Stimulated activated CD8-positive, alpha-beta memory T cell treated with anti-CD3 and anti-CD28 coated beads, Interleukin-4, amount 100 ng/mL, for 4 hours (primary cell): ENCODE measurements at places on chromosomes 7 and 10.

GRCh38 chr7:92765725-92766124 lies 70.6 kb downstream of the CDK6 start:
- DNase-seq = no peak

DNA sequence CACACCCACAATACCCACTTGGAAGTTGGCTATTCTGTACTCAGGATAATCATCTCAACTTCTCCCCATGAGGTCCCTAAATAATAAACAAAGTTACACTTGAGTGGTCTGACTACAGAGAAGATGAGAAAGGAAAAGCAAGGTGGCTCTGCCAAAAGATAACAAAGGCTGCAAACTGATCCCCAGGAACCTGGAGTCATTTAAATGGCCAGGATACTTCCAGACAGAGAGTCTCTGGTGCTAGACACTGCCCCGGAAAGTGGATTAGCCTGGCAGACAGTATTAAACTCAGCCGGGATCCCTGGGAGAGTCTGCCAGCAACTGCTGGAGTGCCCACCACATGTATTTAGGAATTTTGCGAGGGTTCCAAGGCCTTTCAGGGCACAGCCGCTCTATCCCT lies 93.7 kb downstream of the DGKI start:
- no peak for DNase-seq

DNA sequence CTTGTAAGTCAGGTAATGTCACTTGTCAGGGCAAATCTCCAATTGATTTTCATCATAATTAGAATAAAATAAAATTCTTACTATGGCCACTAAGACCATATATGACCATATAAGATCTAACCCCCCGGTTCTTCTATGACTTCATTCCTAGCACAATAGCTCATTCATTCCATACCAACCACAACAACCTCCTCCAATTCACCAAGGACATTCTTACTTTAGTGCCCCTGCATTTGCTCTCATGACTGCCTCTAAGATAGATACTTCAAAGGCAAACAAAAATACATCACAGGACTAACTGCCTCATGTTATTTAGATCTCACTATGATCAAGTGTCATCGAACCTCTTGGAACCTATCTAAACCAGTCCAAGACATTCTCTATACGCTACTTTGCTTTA lies 90.8 kb downstream of the SNX13 start:
- no peak for DNase-seq

GRCh38 chr7:35985126-35985754 lies 167.8 kb upstream of the EEPD1 start:
- peak; percentile 47 for DNase-seq

DNA sequence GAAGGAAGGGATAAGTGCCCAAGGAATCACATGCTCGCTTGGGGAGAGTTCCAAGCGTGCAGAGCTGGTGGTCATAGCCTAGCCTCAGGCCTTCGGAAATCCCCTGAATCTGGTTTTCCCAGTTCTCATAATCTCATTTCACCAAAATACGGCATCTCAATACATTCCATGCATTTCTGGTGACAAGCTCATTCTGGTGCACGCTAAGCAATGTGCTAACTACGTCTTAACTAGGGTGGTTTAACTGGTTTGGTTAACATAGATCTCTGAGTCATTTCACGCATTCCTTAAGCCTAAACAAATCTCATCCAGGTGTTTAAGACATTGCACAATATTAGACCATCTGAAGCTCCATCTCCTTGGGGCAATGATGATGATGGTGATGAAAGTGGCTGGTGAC lies 72.9 kb upstream of the STEAP1B start:
- no peak for DNase-seq

DNA sequence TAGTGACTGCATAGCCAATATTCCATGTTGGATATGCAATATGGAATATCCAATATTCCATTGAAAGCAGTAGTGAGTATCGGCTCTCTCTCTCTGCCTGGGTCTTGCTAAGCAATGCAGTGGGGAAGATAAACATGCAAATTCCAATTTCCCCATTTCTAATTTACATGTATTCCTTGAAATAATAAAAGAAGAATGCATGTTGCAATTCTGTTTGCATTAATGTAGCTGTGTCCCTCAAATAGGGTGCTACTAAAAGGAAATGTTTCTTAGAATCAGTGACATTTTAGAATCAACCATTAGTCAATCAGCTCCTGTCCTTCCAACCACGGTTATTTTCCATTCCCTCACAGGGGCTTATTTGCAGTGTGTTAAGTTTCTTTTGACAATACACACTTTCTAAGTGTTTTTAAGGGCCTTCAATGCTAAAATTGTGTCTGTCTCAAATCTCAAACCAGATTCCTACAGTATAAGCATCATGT lies 46.7 kb downstream of the AFAP1L2 start:
- no peak for DNase-seq

DNA sequence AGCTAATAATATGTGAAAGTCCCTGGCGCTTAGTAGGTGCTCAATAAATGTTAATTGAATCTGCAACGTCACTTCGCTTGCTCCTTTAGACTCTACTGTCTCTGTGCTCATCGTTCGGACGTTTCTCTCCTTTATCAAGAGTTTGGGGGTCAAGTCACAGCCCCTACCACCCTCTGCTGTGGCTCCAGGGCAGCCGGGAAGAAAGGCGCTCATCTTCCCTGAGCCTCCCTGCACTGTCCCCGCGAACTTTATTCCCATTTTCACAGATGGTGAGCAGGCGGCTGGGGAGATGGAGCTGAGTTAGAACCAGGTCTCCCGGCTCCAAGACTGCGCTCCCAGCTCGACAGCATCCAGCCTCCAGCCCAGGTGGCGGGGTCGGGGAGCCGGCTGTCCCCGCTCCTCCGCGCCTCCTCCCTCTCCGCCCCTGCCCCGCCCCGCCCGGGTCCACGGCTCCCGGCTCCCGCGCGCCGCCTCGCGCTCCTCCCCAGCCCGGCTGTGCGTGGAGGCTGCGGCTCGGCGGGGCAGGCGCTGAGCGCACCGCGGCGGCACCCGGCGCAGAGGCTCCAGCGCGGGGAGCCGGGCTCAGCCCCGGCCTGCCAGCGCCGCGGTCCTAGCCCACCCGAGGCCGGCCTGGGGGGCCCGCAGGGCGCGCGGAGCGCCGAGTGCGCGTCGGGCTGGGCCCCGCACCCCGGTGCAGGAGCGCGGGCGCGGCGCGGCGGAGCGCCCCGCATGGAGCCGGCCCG lies at the start of gene CLEC2L:
Gene CLEC2L, plus strand, starts transcription at position 487 of the 743 bp plus-strand sequence. Its CDS starts 243 bp downstream, at position 730.
- DNase-seq = no peak

DNA sequence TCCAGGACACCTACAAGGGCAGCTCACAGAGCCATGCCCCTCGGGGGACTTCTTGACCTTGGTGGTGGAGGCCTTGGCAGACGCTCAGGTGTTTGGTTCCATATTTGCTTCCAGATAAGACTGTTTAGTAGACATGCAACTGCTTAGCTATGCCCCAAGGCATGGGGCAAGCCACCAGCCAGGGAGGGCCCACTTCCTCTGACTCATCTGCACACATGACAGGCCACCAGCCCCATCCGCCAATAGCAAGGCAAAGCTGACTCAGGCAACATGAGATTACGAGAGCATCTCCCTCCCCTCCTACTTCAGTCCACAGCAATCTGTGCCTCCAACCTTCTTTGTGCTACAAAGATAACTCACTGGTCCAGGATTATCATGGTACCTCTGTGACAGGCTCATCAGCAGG lies 54.9 kb downstream of the KCNMA1 start:
- no peak for DNase-seq

GRCh38 chr10:131567279-131568162 lies 256.0 kb upstream of the TCERG1L start:
- no peak for DNase-seq

GRCh38 chr10:108735380-108735779 lies 1187.9 kb downstream of the XPNPEP1 start:
- no peak for DNase-seq

- DNase-seq = no peak
These were observed 13.2 kb downstream of the ALKBH4 start for GRCh38 chr7:102451371-102452054.

- DNase-seq = no peak
These were observed 894.4 kb downstream of the KCNMA1 start for GRCh38 chr10:76743169-76743568.

DNA sequence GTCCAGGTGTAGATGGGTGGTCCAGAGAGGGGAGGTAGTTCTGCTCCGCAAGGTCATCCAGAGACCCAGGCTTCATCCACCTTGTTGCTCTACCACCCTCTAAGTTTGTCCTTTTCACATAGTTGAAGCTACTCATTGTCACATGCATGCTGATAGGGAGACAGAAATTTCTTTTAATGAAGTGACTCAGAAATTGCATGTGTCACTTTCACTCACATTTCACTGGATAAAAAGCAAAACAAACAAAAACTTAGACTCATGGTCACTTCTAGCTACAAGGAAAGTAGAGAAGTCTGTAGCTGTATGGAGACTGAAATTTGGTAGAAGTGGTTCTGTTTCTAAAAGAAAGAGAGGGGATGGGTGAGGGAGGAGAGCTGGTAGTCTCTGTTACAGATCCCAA lies 161.9 kb downstream of the SORCS3 start:
- DNase-seq = no peak

- no peak for DNase-seq
These were observed 261.9 kb downstream of the MAD1L1 start for GRCh38 chr7:1970895-1971294.

DNA sequence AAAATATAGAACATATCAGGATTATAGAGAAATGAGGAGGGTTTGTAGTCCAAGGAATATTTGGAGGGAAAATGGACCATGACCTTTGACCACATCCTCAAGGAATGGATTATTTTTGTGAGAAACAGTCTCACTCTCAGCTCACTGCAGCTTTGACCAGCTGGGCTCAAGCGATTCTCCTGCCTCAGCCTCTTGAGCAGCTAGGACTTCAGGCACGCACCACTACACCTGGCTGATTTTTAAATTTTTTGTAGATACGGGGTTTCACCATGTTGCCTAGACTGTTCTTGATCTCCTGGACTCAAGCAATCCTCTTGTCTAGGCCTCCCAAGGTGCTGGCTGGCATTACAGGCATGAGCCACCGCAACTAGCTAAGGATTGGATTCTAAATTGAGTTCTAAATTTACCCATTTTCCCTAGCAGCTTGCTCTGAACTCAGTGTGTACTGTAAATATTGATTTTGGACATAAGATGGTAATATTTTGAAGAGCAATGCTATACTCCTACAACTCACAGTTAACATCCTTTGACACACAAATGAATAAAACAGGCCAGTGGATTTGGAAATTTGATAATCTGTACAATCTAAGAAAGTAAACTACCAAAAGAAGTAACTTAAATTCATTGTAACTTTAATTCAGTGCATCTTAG lies 73.8 kb downstream of the TET1 start:
- no peak for DNase-seq

- no peak for DNase-seq
These were observed 30.6 kb downstream of the IQCE start for GRCh38 chr7:2589341-2589740.

DNA sequence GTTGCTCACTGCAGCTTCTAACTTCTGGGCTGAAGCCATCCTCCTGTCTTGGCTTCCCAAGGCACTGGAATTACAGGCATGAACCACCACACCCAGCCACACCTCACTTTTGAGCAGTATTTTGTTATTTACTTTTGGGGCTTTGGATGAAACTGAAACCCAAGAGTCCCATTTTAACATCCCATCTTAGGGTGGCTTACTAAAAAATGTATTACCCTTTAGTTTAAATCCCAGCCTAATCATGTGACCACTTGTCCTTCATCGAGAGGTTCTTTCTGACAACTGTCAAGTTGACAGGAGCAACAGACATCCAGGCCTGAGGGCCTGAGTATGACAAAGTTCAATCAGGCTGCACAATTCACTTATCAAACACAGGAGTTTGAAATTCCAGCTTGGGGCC lies 33.6 kb downstream of the C10orf67 start:
- no peak for DNase-seq

DNA sequence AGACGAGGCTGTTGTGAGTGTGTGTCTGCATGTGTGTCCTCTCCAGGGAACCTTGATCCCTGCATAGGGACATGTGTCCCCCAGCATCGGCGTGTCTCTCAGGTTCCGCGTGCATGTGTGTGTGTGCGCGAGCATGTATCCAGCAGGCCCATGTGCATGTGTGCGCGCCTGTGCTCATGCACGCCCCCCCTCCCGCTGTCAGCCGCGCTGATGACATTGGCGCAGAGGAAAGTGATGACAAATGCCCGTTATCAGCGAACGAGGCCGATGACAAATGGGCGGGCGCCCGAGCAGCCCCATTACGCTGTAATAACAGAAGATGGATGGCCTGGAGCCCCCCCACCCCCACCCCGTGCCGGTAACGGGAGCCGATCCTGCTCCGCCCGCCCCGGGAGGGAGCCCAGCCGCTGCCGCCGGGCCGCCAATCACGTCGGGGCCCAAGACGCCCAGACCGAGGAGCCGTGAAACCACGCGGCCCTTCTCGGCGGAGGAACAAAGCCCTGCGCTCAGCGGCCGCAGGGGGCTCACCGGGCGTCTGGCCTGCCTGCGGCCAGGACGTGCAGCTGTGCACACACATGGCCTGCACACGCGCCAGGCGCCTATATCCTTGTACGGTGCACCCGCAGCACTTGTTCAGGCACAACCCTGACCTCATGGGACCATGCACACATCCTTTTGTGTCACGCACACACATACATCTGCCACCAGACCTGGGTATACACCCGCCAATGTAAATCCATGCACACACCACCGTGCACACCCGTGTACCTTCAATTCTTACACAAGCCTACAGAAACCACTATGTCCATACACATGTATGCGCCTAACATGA lies 21.5 kb downstream of the POLL start:
- no peak for DNase-seq

GRCh38 chr10:127069436-127069835 lies 127.0 kb downstream of the INSYN2A start:
- DNase-seq = no peak

GRCh38 chr7:111955616-111956015 lies 250.6 kb downstream of the DOCK4 start:
- no peak for DNase-seq

GRCh38 chr7:151742713-151743480 lies 134.0 kb downstream of the PRKAG2 start:
- no peak for DNase-seq

DNA sequence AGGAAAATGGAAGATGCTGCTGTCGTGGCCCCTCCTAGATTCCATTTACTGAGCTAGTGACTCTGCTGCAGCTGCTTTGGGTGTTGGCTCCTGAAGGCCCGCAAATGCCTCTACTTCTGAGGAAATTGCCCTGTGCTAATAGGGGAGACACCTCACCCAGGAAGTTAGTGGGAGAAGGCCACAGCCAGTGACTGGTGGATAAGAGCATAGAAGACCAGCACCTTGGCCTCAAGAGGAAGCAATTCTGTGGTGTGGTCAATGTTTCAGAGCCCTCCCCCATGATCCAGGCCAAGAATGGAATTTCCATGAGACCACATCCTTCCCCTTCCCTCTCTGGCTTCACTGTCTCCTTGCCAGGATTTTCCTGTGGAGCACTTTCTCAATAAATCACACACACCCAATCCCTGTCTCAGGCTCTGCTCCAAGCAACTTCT lies 25.0 kb upstream of the FZD1 start:
- no peak for DNase-seq

GRCh38 chr10:64080071-64080470 lies 558.9 kb downstream of the REEP3 start:
- DNase-seq = no peak

- no peak for DNase-seq
These were observed 125.0 kb upstream of the FOXK1 start for GRCh38 chr7:4556868-4557793.

- peak; percentile 60 for DNase-seq
These were observed 373 bp downstream of the H2AZ2 start for GRCh38 chr7:44847509-44847919.
